Heart left ventricle (tissue), 16 donors: ENCODE measurements at places on chromosomes 5 and 9. TPM values are rescaled to one million over a fixed set of nuclear protein-coding genes. Genes with fewer than 3 reads are reported as not detected.

DNA sequence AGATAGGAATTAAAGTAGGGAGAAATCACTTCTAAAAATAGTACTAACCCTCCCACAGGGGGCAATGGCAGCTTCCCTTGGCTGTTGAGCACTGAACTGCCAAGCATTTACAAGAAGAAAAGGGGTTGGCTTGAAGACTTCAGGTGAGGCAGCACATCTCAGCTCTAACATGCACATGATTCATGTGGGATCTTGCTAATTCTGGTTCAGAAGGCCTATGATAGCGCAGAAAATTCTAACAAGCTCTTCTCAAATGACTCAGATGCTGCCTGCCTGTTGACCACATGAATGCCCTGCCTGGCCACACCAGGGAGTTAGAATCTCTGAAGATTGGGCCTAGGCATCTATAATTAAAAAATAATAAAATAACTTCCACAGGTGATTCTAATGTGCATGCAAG, 22.6 kb downstream of the CD180 start:
- DNase-seq, result no peak

DNA sequence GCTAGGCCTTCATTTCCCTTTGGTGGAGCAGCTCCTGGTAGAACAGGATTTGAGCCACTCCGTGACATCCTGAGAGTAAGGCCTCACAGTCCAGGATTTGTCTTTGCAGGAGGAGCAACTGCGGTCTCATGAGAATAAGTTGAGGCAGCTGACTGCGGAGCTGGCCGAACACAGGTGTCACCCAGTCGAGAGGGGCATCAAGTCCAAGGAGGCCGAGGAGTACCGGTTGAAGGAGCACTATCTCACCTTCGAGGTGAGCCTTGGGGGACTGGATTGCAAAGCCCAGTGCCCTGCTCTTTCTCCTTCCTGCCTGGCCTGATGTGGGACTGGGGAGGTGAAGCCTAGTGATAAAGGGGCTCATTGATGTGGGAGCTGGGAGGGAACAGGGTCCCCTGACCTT, 44.3 kb downstream of the PSD2 start:
- no peak for DNase-seq

GRCh38 chr5:3996707-3997336, 401.2 kb downstream of the IRX1 start:
- no peak for DNase-seq

DPM2 gene
- polyA plus RNA-seq, result 15.3 TPM

GRCh38 chr9:106707738-106708474, 155.1 kb upstream of the ZNF462 start:
- no peak for DNase-seq

MAMDC4 gene
- polyA plus RNA-seq, result 4.5 TPM

GRCh38 chr9:33433871-33434270, 13.5 kb downstream of the AQP3 start:
- DNase-seq, result no peak

- DNase-seq, result no peak
These were observed 144.3 kb upstream of the MTAP start for GRCh38 chr9:21657966-21658667.

DNA sequence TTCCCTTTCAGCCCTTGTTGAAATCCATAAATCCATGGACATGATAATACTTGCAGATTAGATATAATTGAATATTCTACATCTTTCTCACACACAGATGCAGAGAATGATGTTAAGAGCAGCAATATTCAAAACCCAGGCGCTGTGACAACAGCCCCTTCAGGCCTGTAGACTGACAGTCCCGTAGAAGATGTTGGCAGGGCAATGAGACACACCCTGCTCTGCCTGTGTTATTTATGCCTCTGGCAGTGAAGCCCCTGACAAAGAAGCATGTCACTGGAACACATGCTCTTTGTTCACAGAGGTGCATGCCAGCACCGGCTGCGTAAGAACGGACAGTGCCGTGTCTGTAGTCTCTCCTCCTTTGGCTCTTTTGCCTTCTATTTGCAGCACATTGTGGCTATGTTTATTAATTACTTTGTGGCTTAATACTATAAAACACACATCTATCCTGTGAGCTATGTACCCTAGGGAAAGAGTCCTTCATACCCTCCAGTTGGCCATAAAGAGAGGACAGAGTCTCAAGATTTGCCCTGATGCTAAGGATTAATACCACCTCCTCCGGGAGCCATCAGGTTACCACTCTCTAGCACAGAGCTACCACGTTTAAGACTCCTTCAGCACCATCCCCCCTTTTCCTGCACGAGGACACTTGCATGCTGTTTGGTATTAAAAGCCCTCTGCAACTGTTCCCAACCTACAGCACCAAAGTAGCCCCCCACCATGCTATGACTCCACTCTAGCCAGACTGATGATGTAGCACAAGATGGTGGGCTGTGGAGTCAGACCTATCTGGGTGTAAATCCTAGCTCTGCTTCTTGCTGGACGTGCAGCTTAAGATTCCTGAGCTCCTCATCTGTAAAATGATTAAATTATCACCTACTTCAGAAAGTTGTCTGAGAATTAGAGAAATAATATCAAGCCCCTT, 2.0 kb upstream of the ANP32B start:
- peak; percentile 52 for DNase-seq

- no peak for DNase-seq
These were observed 1.2 kb upstream of the CKS2 start for GRCh38 chr9:89309608-89310474.

LNPEP gene
- polyA plus RNA-seq, result 12.5 TPM

DNA sequence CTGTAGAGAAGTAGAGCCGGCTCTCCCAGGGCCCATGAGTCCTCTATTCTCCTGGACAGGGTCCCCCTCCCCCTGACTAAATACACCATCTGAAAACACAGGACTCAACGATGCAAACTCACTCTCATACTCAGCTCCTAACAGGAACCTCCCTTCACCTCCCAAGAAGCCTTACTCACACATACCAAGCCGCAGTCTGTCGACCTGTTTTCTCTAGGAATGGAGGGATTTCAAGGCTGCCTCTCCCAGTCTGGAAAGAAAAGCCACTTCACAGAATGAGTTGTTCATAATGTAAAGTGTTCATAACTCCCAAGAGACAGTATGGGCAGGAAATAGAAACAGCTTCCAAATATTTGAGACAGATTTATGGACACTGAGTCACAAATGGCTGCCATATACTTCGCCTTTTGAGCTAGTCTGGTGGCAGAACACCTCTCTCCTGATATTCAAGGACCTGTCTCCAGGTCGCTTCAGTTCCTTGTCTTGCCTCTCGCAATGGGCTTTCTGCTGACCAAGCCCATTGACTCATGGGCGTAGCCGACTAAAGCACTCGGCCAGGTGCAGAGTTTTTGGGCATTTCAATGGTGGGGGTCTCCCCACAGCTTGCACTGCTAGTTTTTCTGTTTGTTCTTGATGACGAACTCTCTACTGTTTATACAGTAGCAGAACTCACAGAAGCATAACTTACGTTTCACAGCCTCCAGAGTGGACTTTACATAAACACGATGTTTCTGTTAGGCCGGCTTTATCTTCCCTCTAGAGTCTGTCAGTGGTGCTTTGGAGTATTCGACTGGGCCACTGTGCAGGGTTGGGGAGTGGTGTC, 25.0 kb upstream of the IL17B start:
- no peak for DNase-seq

GRCh38 chr9:84609779-84610178, 59.8 kb upstream of the NTRK2 start:
- no peak for DNase-seq

FREM1 gene
- 1.1 TPM for polyA plus RNA-seq

ZDHHC21 gene
- 3.9 TPM for polyA plus RNA-seq

ANKRD18A gene
- polyA plus RNA-seq, result 2.2 TPM

SLC36A2 gene
- polyA plus RNA-seq, result 0.15 TPM

TRIM36 gene
- polyA plus RNA-seq, result 0.08 TPM

- DNase-seq, result no peak
These were observed 1178.6 kb upstream of the CDH9 start for GRCh38 chr5:28216939-28217360.

DNA sequence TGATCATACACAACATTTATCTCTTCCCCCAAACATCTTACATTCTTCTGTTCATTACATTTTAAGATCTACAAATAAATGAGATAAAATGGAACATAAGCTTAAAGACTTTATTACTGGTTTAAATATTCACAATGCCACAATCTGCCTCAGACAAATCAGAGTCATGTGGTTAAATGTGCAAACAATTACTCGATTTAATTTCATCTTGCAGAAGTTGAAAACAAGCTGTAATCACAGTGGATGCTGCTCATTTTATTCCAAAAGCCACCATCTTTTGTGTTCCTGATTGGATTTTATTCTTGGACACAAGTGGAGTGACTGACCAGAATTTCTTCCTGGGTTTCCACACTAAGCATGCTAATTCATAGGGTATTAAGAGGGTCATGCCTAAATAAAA, 33.2 kb downstream of the SPOCK1 start:
- no peak for DNase-seq

- DNase-seq, result no peak
These were observed 299.6 kb downstream of the EPB41L4A start for GRCh38 chr5:112119508-112119907.

DNA sequence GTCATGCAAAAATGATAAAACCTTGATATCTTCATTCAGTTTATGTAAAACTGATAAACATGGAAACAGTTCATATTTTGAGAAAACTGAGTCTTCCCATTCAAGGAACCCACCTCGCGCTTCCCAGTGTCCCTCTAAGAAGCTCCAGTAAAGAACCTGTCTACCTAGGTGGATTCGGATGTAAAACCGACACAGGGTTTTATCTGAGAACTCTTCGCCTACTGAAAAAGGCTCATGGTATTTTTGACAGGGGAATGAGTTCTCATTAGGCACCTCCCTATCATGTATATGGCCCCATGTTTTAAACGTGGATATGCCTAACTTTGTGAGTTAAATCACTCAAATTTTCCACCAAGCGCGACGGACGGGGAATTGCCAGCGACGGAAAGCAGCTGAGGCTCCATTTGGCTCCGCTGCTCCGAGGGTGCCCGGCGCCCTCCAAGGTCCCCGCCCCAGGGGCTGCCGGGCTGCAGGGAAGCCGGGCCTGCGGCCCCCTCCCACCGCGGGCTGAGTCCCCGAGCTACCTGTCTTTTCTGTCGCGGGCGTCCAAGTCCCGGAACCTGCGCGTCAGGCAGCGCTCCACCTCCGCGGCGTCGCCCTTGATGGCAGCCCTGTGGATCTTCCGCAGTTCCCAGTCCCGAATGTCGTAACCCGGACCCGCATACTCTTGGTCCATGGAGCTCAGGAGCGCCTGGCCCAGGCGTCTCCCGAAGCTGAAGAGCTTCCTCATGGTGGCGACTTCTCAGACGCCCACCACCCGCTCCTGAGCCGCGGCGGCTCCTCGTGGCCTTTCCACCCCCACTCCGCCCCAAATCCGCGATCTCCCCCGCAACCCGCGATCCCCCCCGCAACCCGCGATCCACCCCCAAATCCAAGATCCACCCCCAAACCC, 594 bp downstream of the ANKRD18A start:
- no peak for DNase-seq

SPATA6L gene
- polyA plus RNA-seq, result 0.14 TPM

PSMD5 gene
- polyA plus RNA-seq, result 16.5 TPM

CLK4 gene
- 5.2 TPM for polyA plus RNA-seq

GRCh38 chr5:40652441-40653220, 27.1 kb upstream of the PTGER4 start:
- no peak for DNase-seq

CWC27 gene
- 33.3 TPM for polyA plus RNA-seq

DNA sequence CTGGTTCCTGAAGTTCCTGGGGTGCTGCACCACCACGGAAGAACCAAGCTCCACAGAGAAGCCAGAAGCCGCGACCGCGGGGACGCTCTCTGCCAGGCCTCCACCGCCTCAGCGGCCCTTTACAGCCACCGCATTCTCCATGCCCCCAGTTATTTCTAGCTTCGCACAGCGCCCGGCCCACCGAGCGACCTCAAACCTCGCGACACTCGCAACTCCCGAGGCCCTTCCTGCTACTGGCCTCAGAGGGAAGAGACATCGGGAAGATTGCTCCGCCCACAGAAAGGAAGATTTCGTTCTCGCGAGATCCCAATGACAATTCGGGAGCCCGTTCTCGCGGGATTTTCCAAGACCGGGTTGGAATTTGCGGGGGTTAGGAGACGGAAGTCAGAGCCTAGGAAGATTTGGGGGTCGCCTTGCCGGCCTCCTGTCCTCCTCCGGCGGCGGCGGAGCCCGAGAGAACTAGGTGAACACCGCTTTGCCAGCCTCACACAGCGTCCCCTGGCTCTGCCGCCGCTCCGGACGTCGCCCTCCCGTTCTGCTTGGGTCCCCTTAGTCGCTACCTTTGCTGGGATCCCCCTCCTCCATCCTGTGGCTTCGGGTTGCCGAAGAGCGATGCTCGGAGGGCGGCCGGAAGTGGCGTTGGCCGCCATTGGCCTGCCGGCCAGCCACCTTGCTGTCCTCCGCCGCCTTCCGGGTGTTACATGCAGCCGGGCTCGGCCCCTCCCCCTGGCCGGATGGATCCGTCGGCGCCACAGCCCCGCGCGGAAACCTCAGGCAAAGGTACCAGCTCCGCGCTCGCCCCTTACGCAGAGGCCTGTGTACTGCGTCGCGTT, at the start of gene ERCC6L2:
Gene ERCC6L2 (plus strand): TSS at position 387 of the 833 bp plus-strand sequence. CDS start 348 bp downstream, at position 735.
- peak; percentile 97 for DNase-seq

DNA sequence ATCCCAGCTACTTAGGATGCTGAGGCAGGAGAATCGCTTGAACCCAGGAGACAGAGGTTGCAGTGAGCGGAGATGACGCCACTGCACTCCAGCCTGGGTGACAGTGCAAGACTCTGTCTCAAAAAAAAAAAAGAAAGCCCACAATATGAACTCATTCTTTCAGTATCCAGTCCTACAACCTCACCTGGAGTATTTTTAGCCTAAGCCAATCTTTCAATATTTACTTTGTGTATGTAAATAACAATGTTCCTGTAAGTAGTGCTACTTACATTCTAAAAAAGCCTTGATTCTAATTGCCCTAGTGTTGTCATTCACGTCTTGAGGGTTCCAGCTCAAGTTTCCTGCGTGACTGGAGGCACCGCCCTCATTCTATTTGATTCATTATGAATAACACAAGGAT, 62.0 kb downstream of the BHMT start:
- no peak for DNase-seq

LCN9 gene
- not detected for polyA plus RNA-seq

CD14 gene
- 9.9 TPM for polyA plus RNA-seq

DNA sequence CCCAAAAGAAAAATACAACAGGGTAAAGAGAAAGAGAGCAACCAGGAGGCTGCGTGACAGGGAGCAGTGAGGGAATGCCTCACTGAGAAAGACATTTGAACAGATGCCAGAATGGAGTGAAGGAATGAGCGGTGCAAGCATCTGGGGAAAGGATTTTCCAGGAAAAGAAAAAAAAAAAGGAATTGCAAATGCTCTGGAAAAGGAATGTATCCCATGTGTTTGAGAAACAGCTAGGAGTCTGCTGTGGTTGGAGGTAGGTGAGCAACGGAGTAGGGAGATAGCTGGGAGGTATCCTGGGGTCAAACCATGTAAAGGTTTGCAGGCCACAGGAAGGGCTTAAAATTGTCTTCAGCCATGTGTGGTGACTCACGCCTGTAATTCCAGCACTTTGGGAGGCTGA, 23.6 kb upstream of the CEMIP2 start:
- no peak for DNase-seq

DNA sequence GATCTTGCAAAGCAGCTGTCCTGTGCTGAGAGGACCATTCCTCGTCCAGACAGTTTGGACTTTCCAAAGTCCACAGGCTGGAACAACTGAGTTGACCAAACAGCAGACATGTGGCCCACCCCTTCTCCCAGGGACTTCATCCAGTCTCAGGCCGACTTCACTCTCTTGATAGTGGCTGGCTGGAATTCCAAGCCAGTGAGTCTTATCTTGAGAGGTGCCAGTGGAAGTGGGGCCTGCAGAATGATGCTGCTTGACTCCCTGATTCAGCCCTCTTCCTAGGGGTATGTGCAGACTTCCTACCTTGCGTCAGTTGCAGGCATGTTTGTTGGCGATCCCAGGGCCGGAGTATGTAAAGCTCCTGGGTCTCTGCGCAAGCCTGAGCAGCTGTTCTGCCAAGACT, 131.4 kb upstream of the TSLP start:
- DNase-seq, result no peak
